ENCODE measurements at places on chromosomes 11 and 22.
A peak's percentile ranks its signal among the peaks of the same experiment; 100 is the strongest.

DNA sequence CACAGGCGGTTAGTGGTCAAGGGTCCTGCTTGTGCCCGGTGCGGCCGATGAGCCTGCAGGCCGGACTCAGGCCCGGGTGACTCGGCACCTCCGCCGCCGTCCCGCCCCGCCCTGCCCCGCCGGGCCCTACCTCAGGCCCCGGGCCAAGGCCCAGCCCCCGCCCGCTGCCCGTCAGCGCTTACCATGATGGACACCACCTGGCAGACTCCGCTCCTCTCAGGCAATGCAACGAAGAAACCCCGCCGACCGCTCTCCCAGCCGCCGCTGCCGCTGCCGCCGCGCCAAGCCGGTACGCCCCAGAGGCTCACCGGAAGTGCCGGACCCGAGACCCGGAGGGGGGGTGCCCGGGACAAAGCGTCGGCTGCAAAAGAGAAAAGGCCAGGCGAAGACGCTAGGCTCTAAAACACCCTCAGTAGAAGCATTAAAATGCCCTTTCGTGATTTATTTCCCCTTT lies at the start of gene UFD1:
Gene UFD1 (minus strand): TSS at position 293 of the 454 bp plus-strand sequence. CDS start 108 bp downstream, at position 185.
- peak; percentile 56 for DNase-seq

- DNase-seq = no peak
Measured at GRCh38 chr11:66950112-66950535, 8.1 kb downstream of the PC start.

DNA sequence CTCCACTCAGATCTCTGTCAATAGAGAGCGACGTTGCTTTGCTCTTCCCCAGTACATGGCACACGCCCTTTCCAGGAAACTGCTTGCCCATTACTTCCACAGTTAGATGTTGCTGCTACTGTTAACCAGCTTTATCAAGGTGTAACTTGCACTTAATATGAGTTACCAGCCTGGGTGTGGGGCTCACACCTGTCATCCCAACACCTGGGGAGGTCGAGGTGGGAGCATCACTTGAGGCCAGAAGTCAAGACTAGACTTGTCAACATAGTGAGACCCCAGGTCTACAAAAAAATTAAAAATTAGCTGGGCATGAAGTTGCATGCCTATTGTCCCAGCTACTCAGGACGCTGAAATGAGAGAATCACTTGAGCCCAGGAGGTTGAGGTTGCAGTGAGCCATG lies 177.1 kb upstream of the B3GAT1 start:
- no peak for DNase-seq

DNA sequence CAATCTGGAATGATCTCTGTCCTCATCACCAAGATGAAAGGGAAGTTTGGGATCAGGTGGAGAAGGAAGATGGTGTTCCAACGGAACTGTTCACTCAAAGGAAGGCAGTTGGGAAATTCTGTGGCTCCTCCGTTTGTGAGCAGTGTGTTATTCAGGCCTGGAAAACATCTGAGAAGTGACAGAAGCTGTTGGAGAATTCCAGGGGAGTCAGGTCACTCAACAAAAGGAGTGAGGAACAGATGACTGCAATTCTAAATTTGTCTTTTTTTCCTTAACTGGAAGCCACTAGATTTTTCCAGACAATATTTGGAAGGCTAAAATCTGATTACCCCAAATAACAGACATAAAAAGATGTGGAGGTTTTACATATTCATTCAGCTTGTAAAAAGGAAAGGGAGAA lies 107.8 kb downstream of the CD44 start:
- DNase-seq = no peak

GRCh38 chr22:47148956-47149728 lies 386.7 kb downstream of the TBC1D22A start:
- DNase-seq = no peak

GRCh38 chr22:23622634-23623033 lies 9.5 kb downstream of the DRICH1 start:
- no peak for DNase-seq

DNA sequence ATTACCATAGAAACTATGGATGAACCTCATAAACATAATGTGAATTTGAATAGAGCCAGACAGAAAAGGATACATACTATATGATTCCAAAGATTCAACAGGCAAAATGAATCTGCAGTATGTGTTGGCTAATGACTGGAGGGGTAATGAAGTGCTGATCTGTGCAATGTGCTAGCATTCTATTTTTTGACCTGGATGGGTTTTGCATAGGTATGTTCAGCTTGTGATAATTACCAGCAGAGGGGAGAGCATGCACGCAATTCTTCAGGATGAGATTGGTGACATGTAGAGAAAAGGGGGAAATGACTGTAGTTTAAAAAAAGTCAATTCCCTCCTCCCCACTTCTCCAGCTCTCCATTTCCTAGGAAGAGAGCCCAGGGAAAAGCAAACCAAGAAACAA lies 618 bp upstream of the CCDC81 start:
- DNase-seq = no peak

DNA sequence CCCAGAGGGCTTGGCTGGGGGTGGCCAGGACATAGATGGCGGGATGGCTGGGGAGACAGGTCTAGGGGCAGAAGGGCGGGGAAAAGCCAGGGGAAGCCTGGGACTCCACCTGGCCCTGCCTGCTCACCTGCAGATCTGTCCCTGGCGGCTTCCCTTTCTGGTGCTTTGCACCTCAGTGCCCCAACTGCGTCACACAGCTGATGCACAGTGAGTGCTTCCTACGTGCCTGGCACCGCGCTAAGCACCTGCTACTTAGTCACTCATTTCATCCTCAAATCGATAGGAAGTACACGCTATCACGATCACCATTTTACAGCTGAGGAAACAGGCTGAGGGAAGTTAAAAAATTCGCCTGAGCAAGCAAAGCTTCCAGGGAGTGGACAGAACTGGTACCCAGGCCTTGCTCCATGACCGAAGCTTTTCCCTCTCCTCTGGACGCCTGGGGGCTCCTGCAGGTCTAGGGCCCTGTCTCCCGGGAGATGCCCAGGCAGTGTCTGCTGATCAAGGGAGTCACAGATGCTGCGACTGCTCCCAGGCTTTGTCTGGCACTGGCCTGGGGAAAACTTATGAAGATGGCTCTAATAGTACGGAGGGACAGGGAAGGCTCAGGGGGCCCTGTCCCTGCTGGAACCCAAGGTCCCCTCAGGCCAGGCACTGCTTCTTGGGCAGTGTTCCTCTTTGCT lies 63.0 kb upstream of the TTLL12 start:
- no peak for DNase-seq

DNA sequence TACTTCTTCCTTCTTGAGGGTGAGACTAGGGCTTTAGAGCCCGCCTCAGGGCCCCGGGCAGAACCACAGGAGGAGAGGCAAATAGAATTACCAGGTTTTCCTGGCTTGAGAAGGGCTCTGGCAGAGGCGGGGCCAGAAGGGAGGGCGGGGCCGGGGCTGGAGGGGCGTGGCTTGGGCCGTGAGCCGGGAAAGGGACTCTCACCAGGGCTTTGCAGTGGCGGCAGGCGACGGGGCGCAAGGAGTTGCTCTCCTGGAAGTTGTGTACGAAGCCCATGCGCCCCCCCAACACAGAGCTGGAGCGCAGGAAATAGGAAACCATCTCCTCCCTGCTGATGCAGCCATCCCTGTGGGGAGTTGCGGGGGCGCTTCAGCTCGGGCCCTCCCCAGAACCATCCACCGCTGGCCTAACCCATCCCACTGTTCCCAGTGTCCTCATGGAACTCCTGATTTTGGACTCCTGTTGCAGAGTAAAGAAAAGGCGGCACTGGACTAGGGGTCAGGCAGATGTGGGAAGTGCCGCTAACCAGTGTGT lies 6.9 kb upstream of the NRXN2 start:
- no peak for DNase-seq

DNA sequence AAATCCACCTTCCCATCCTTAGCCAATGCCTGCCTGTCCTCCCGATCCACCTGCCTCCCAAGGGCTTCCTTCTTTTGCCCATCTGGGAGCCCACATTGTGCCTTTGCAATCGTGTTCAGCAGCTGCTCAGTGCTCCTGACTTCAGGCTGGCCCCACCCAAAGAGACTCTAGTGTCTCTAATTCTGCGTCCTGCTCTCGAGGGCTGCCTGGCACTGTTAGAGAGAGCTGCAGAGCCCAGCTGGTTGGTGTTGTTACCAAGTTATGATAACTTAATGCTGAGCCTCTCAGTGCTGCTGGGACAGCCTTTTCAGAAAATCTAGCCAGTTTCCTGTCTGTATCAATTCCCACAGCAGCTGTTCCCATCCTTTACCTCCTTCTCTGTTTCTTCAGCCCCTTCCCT lies 69.1 kb downstream of the MICAL2 start:
- DNase-seq = no peak

DNA sequence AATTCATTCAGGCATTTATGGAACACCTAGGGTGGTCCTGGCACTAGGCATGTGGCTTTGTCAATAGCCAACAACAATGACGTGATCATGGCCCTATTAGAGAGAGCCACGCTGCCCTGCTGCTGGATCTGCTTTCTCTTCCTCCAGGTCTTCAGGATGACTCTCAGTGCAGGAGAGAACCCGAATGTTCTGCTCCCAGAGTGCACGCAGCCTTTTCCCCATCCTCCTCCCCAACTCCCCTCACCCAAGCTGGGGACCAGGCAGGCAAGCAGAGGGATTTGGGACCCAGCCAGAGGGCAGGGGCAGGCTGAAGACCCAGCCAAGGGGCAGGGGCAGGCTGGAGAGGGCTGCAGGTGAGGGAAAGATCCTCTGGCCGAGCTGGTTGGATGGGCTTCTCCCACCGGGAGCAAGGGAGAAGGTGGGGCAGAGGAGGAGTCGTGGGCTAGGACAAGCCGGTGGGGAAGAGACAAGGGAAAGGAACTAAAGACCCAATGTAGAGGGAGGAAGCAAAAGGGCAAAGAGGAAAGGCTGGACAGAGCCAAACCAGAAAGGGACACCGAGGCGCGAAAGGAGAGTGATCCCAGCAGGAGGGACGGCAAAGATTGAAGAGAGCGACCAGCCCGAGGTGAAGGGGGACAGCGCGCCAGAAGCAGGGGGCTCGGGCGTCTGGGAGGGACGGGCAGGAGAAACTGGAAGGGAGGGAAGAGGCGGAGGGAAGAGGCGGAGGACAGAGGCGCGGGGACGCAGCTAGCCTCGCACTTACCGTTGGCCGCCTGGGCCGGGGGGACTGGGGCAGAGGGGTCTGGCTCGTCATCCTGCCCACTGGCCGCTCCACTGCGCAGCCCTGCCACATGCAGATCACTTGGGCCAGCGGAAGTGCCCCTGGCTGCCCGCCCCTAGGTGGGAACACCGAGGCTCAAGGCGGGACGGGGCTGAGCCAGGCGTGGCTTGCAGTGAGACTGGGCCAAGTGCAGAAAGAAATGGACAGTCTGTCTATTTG lies at the start of gene KCTD14:
Gene KCTD14 (minus strand): TSS at position 880 of the 1,000 bp plus-strand sequence. CDS start 27 bp downstream, at position 853.
- DNase-seq = no peak

DNA sequence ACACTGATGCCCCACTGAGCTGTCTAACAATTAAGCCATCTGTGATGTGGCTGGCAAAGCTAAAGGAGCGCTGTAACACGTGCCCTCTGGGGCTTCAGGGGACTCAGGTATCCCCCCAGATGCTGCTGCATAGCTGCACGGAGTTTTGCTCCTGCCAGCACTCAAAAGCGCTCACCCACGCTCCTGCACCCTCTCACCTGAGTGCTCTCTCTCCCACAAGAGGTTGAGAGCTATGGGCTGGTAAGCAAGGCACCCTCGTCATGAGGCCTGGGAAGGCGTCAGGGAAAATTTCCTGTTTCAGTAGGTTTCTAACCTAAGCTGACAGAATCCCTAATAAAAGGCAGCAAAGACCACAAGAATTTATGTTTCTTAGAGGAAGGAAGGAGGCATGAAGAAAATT lies 850.3 kb downstream of the OPCML start:
- no peak for DNase-seq

GRCh38 chr11:85889676-85890579 lies 34.7 kb downstream of the CCDC83 start:
- DNase-seq = no peak

- DNase-seq = no peak
Measured at GRCh38 chr11:100632941-100633452, 54.1 kb upstream of the ARHGAP42 start.

GRCh38 chr22:44309137-44309536 lies 3.6 kb downstream of the SHISAL1 start:
- no peak for DNase-seq

DNA sequence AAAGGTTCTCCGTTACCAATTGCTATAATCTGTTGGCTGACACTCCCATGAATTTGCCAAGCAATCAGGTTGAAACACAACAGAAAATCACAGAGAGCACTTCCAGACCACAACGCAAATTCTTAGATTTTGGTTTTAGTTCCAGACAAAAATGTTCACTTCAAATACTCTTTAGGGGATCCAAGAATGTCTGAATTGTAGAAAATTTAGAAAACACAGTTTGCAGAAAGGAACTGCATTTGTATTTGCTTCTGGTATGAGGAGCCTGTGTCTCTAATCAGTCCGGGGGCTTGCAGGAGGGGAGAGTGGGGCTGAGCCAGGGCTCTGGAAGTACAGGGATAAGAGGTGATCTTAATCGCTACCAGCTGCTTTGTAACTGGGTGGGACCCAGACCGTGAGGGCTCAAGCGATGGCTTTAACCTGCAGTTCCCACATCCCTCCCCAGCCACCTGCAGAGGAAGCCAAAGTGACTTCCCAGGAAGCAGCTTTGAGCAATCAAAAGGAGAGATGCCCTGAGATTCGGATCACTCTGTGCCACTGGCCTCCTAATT lies 18.7 kb downstream of the SCUBE2 start:
- no peak for DNase-seq

- no peak for DNase-seq
Measured at GRCh38 chr11:9530901-9531625, 42.4 kb upstream of the WEE1 start.

DNA sequence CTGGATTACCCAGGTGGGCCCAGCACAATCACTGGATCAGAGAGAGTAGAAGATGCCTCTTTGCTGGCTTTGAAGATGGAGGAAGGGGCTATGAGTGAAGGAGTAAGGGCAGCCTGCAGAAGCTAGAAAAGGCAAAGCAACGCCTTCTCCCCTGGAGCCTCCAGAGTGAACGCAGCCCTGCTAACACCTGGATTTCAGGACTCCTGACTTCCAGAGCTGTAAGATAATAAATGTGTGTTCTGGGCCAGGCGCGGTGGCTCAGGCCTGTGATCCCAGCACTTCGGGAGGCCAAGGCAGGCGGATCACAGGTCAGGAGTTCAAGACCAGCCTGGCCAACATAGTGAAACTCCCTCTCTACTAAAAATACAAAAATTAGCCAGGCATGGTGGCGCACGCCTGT lies 102.4 kb downstream of the MORC2 start:
- DNase-seq = no peak

DNA sequence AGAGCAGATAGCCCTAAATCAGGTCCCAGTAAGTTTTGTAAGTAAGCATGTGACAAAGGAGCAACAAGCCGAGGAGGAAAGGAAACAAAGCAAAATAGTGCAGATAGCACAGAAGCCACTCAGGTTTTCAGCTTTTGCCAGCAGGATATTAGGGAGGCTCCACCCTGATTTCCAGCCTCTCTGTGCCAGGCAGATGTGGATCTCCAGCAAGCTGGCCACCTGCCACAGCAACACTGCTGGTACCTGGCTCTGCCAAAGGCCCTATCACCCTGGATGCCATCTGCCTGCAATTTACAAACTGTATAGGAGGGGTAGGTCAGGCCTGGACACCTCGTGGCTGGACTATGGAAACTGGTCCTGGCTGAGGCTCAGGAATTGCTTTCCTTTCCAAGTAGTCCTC lies 12.2 kb upstream of the NNMT start:
- DNase-seq = no peak
